Right atrium auricular region (tissue), 2 donors: ENCODE measurements at places on chromosomes 13 and 19. TPM values are rescaled to one million over a fixed set of nuclear protein-coding genes. Genes with fewer than 3 reads are reported as not detected.

DNA sequence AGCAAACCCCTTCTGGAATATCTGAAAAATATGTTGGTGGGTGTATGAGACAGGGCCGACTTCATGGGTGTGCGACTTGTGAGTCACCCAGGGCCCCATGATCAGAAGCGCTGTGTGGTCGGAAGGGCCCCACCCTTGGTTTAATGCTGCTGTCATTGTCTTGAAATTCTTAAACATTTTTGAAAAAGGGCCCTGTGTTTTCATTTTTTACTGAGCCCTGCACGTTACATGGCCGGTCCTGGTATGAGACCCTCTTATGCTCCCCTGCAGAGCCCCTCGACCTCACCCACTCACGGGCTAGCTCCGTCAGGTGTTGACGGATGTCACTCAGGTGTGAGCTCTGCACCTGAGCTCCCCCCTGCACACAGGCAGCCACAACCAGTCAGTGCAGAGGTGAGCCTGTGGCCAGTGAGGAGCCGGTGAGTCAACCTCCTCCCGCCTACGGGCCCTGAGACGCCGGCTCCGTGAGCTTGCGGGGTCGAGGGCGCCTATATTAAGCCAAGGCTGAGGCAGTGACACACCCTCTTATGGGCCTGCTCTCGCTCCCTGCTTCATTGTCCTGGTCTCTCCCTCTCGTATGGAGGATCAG, 27.7 kb downstream of the GADD45B start:
- H3K27ac ChIP-seq, result no peak overlapping the region
- DNase-seq, result no peak
- no peaks in the 10 kb centered on the region for H3K4me1 ChIP-seq
- no peaks in the 10 kb centered on the region for H3K27me3 ChIP-seq
- no peak overlapping the region for H3K4me3 ChIP-seq
- no peaks in the 10 kb centered on the region for H3K36me3 ChIP-seq

DNA sequence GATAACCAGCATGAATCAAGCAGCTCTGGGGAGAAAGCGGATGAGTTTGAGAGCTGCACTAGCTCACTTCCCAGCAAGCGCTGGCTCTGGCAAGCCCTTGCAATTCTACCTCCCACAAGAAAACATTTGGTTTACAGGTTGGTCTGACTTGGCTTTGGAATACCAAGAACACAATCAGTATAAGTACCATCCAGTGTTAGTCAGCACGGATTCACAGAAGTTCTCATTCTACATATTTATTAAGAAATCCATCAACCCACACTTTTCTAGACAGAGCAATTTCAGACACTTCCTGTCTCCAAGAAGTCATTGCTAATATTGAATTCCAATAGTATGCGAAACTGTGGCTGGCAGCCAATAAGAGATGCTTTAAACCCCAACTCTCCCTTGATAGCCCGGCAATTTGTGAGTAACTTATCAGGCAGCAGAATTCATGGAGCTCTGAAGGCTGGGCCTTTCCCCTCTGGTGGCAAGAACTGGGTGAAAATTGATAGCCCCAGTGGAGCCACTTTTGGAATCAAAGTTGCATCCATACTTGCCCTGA, 59.4 kb upstream of the WASF3 start:
- no peaks in the 10 kb centered on the region for H3K4me1 ChIP-seq
- no peak overlapping the region for H3K4me3 ChIP-seq
- no peaks in the 10 kb centered on the region for H3K27me3 ChIP-seq
- DNase-seq, result no peak
- no peak overlapping the region for H3K27ac ChIP-seq
- no peaks in the 10 kb centered on the region for H3K36me3 ChIP-seq

DNA sequence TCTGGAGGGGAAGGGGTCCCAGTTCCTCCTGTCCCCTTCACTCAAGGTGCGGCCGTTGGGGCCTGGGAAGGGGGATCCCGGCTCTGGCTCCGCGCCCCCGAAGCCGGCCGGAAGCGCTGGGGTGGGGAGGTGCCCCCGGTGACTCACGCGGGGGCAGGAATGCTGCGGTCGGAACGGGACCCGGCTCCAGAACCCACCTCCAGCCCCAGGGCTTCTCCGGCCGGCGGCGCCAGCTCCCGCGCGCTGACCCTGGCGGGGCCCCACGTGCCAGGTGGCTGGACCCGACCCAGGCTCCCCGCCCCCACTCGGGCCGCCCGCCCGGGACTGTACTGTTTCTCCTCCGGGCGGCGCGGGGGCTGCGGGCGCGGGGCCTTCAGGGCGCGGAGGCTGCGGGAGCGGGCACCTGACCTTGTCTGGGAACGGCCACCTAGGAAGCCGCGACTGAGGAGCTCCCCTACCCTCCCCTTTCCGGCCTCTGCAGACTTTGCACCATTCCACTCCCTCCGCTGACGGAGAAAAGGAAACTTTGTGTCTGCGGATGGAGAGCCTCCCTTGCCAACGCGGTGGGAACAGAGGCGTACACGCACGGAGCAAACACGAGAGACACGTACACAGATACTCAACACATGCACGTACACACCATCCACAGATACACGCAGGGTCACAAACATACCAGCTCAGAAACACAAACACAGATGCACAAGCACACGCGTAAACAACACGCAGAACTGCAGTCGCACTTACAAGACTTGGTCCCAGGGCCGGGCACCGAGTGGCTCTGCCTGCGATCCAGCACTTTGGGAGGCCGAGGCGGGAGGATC, 7.2 kb downstream of the AXL start:
- peaks cover 10% of the 10 kb centered on the region for H3K36me3 ChIP-seq
- peaks cover 37% of the 10 kb centered on the region for H3K4me1 ChIP-seq
- H3K27ac ChIP-seq, result peak overlapping the region; percentile 92

DNA sequence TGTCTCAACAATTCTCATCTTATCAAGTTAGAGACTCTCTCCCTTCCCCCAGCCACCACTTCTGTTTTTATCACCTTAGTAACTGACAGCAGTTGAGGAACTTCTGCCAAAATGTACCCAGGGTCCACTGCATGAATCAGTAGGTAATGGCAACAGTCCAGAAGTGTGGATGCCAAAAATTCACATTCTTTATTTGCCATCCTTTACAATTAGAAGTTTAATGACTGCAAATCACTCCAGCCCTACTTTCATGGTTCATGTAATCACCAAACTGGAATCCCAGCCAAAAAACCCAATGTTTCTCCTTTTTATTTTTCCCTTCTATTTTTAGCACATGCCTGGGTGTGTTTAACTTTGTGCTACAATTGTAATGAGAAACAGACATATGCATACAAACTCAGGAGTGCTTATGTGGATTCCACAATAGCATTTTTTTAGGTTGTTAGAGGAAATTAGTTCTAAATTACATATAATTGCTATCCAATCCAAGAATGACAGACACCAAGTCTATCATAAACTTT, 243.5 kb downstream of the RGCC start:
- no peak for DNase-seq
- no peaks in the 10 kb centered on the region for H3K27me3 ChIP-seq
- H3K4me3 ChIP-seq, result no peak overlapping the region

- H3K27ac ChIP-seq, result no peak overlapping the region
- no peaks in the 10 kb centered on the region for H3K27me3 ChIP-seq
- no peak for DNase-seq
- H3K4me3 ChIP-seq, result no peak overlapping the region
- no peaks in the 10 kb centered on the region for H3K36me3 ChIP-seq
- H3K4me1 ChIP-seq, result no peaks in the 10 kb centered on the region
These were observed 1746.2 kb upstream of the PRR20A start for GRCh38 chr13:55394470-55394869.

DNA sequence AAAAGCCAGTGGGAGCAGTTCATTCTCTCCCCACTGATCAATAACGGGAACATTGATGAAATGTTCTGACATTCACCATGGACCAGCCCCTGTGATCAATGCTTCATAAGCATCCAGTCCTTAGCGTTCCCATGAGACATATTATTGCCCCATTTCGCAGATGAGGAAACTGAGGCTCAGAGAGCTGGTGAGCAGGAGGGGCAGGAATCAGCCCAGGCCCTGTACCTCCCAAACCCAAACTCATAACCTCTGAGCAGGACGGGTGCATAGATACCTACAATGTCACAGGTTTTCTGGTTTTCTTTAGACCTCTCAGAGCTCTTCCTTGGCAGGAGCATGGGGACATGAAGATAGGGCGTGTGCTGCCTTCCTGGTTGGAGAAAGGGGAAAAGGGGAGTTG, 2.1 kb downstream of the MCOLN1 start:
- no peaks in the 10 kb centered on the region for H3K4me1 ChIP-seq
- no peaks in the 10 kb centered on the region for H3K27me3 ChIP-seq
- peaks cover 42% of the 10 kb centered on the region for H3K36me3 ChIP-seq
- no peak overlapping the region for H3K4me3 ChIP-seq
- no peak overlapping the region for H3K27ac ChIP-seq
- no peak for DNase-seq

GRCh38 chr19:5314012-5314906, 26.4 kb downstream of the PTPRS start:
- no peak overlapping the region for H3K4me3 ChIP-seq
- no peaks in the 10 kb centered on the region for H3K27me3 ChIP-seq
- no peak overlapping the region for H3K27ac ChIP-seq
- H3K4me1 ChIP-seq, result no peaks in the 10 kb centered on the region
- H3K36me3 ChIP-seq, result no peaks in the 10 kb centered on the region
- DNase-seq, result no peak

TMEM147 gene
- total RNA-seq, result 93.3 TPM

PSG3 gene
- not detected for total RNA-seq
